ENCODE measurements at places on chromosomes 11 and 22. TPM values are rescaled to one million over a fixed set of nuclear protein-coding genes. Genes with fewer than 3 reads are reported as not detected.

- DNase-seq, result no peak
Observed at GRCh38 chr11:102313238-102313940, 3.9 kb upstream of the BIRC3 start.

P2RY2 gene
- total RNA-seq, result 48.3 TPM

DNA sequence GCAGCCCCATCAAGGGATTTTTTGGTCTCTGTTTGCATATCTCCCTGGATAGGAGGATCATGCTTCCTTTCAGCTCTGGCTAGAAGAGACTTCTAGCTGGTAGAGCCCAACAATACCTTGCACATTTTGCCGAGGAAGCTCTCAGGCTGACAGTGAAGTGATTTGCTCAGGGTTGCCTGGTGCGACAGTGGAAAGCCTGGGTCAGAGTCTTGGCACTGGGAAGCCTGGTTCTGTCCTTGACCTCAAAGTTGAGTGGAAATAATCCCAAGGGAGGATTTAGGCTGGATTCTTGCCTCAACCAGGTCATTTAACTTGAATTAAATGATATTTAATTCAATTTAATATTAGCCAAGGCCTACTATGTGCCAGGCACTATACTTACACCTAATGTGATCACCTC is 24.4 kb upstream of the ALG8 start:
- DNase-seq, result no peak

- no peak for DNase-seq
Observed at GRCh38 chr11:114102993-114103896, 43.7 kb downstream of the ZBTB16 start.

DNA sequence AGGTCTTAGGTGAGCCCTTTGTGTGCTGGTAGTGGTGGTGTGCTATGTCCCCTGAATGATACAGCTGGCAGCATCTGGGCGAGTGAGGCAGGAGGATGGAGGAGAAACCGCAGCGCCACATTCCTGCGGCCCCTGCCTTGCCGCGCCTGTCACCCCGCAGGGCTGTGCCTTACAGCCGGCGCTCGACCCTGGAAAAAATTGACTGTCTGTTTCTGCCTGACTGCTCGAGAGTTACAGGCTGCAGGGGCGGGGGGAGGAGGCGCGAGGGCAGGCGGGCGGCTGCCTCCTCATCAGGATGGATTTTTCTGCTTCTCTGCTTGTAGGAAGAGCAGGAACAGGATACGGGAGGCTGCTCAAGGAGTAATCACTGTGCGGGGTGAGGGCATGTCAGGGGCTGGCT is 443.4 kb downstream of the MIAT start:
- no peak for DNase-seq

OR8H2 gene
- not detected for total RNA-seq

OSBP2 gene
- total RNA-seq, result 2.3 TPM

DNA sequence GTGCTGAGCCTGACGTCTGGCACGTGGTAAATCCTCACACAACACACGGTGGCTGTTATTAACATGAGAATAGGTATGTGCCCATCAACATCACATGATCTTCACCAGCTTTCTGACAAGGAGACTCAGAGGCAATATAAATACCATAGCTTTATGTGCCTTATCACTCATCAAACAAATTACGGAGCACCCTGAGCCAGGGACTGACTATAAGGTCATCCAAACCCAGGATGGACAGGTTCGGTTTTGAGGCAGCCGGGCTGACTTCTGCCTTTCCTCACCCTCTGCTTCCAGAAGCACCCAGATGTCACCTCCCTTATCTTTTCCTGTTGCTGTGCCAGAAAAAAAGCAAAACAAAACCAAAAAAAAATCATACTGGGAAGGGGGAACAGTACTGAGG is 5.7 kb upstream of the PLAAT3 start:
- no peak for DNase-seq

BIK gene
- total RNA-seq, result 12.0 TPM

- DNase-seq, result no peak
Observed at GRCh38 chr22:37148742-37149665, 712 bp downstream of the IL2RB start.

DNA sequence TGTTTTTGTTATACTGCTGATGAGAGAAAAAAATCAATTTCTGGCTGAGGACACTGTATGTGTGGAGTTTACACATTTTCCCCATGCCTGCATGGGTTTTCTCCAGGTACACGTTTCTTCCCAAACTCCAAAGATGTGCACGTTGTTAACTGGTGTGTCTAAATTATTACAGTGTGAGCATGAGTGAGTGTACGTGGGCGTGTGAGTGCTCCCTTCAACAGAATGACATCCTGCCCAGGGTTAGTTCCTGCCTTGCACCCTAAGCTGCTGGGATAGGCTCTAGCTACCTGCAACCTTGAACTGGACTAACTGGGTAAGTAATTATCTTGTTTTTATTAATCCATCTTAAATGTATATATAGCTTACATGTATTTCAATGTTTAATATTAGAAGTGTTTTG is 5.5 kb downstream of the NPAT start:
- no peak for DNase-seq

CCDC134 gene
- 7.5 TPM for total RNA-seq

DNA sequence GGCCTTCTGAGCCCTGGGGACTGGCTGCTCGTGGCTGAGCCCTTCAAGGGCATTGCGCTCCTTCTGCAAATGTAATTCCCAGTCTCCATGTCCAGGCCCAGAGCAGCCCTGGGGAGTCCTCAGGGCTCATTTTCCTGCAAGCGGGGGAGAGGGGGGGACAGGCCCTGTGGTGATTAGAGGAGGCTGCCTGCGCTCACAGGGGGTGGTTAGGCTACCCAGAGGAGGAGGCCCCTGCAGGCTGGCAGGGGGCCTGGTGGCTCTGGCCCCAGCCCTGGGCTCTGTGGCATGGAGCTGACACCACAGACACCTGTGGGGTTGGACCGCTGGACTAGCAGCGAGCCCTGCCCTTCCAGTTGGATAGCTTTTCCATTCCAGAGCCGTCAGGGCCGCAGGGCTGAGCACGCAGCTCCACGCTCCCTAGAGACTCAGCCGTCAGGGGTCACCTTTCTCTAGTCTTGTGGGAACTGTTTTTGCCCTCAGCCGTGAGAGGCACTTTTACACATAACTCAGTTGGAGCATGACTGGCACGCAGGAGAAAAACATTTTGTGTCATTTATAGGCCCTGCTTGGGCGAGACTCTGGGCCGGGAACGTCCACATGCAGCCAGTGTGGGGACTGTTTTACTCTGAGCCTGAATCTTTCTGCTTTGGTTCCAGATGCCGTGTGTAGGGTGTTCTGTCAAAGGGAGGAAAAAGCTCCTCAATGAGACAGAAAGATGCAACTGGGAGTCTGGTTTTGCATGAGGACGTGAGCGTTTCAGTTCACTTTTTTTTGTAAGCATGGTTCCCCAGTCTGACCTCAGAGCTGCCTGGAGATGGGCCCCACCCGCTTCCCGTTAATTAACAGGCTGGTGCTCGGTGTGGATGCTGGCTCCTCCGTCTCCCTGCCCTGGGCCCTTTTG is 58.1 kb downstream of the LRP5 start:
- no peak for DNase-seq

All from esophagus squamous epithelium (tissue), 5 donors.